ENCODE measurements at places on chromosomes 12 and 14. TPM values are rescaled to one million over a fixed set of nuclear protein-coding genes. Genes with fewer than 3 reads are reported as not detected.

MYF6 gene
- total RNA-seq = not detected

OR6C3 gene
- not detected for total RNA-seq

LRFN5 gene
- total RNA-seq = 0.49 TPM

REC8 gene
- 16.8 TPM for total RNA-seq

LALBA gene
- not detected for total RNA-seq

KRT75 gene
- not detected for total RNA-seq

TMEM253 gene
- 20.2 TPM for total RNA-seq

CD163L1 gene
- 33.5 TPM for total RNA-seq

UBR7 gene
- 22.2 TPM for total RNA-seq

ZFHX2 gene
- 0.92 TPM for total RNA-seq

KCNH3 gene
- 0.19 TPM for total RNA-seq

HOXC11 gene
- not detected for total RNA-seq

GRCh38 chr12:15049461-15050153 is 76.8 kb downstream of the PDE6H start:
- DNase-seq = no peak

DNA sequence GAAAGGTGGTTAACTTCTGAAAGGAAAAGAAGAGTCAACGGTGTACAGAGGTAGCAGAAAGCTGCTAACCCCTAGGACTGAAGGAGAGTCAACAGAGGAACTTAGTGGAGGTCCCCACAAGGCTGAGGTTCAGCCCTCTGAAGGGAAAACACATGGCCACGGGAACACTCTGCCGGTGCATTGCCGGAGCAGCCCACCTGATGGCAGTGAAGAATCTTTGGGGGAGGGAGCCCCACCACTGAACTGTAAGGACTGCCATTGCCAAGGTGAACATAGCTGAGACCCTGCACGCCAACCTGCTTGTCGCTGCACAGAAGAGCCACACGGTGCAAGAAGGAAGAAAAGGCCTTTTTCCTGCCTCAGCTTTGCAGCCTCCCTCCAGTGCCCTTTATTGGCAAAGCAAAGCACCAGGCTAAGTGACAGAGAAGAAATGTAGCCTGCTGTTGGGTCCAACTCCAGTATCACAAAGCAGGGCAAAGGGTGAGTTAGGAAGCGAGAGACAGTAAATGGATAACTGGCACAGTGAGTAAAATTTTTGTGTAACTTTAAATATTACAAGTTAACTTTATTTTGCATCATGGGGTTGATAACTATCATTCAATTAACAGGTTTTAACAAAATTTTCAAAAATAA is 76.9 kb downstream of the LIN52 start:
- DNase-seq = no peak

GRCh38 chr14:83975435-83975834 is 1554.5 kb upstream of the FLRT2 start:
- DNase-seq = no peak

DNA sequence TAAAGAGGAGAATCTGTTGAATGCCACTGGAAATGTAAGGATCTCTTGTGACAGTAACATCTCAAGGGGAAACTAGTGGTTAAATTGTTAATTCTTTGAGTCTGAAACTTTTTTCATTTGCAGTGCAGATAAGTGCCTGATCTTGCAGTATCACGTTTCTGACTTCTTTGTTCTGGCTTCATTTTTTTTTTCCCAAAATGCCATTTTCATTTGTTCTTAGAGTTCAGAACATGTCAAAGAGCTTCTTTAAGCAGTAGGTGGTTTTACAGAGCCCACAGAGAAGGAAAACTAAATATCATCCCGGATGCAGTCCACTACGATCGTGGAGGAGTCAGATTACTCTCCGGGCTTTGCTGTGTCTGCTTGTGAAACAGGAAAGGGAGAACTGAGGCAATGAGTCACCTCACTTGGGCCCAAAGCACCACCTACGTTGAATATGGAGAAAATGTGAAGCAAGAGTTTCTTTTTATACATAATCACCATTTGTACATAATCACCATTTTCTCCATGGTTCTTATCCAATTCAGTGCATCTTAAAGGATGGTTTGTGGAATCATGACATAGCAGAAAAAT is 43.9 kb downstream of the HMGA2 start:
- DNase-seq = no peak

DNA sequence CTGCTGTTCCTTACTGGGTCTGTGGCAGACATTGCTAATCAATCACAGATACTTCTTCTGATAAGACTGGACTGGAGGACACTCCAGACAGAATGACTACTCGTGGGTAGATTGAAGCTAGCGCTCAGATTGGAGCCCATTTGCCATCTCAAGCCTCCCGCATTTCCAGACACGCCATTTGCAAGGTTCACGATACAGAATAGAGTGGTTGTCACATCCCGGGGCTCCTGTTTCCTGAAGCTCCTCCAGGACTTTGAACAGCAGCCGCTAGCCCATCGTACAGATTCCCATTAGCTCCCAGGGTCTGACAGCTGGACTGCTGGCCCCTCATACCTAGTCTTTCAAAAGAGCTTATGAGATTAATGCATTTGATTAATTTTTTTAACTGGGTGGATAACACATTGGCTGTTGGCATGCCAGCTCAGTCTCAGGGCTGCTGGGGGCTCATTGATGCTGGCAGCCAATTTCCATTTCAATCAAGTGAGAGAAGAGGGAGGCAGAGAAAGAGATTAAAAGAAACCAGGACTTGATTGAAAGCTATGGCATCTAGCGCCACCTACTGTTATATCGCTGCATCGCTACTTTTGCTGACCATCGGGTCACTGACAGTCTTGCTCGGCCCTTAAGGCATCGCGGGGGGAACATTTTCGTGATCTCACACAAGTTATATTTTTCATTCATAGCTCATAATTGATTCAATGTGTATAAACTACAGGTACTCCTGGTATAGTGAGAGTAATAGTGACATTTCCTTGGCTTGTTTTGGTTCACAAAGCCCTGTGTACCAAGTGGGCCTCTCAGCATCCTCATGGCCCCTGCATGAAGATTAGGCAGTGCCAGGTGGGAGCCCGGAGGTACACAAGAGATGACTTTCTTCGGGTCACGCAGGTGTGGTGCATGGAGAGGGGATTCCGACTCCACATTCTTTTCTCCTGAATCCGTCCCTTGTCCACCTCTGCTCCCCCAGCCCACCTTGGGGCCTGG is 78.6 kb downstream of the CCDC60 start:
- peak; percentile 77 for DNase-seq

- no peak for DNase-seq
Observed at GRCh38 chr14:53461858-53462257, 308.7 kb upstream of the DDHD1 start.

GRCh38 chr14:73494593-73494992 is 3.9 kb downstream of the RIOX1 start:
- no peak for DNase-seq

DNA sequence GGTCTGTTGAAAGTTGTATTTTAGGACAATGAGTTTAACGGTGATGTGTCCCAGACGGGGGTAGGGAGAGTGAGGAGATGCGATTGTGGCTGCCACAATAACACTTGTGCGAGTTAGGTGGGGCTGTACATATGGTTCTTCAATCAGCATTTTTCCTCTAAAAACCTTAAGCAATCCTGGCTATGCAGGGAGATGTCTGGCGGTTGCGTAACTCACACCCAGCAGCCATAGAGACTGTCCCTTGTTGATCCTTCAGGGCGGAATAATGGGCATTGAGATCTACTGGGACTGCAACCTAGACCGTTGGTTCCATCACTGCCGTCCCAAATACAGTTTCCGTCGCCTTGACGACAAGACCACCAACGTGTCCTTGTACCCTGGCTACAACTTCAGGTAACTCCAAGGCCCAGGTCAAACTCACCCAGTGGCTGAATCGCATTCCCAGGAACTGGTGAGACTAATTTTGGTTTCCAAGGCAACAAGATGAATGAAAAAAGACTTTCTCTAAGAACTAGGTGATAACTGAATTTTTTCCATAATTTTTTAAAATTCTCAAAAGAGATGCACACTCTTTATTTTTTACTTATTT is 34.6 kb downstream of the P2RX7 start:
- DNase-seq = no peak

DNA sequence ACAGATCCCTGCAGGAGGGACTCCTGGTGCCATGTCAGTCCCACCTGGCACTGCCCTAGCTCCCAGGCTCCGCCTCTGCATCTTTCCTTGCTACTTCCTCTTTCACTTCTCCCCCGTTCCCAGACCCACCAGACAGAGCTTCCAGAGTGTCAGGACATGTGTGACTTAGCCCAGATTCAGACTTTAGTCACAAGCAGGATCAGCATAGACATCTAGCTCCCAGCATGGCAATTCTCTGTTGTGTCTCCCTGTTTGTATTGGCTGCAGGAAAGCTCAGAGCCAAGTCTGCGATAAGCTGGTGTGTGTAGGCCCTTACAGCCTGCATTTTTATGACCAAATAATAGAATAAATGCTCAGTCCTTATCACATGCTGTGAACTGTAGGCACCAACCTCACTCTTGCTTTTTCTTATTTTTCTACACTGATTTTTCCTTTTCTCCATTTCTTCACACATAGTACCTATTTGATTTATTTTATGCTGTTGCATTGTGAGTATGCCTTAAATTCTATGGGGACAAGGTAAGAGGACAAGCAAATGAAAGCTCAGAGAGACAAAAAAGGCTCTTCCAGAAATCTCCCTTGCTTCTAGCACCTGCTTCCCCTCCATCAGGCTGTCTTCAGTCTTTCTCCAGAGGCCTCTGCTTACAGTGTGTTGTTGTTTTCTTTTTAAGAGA is 5.9 kb downstream of the DHRS2 start:
- DNase-seq = peak; percentile 42

GRCh38 chr12:115916910-115917668 is 360.4 kb downstream of the MED13L start:
- peak; percentile 85 for DNase-seq

DNA sequence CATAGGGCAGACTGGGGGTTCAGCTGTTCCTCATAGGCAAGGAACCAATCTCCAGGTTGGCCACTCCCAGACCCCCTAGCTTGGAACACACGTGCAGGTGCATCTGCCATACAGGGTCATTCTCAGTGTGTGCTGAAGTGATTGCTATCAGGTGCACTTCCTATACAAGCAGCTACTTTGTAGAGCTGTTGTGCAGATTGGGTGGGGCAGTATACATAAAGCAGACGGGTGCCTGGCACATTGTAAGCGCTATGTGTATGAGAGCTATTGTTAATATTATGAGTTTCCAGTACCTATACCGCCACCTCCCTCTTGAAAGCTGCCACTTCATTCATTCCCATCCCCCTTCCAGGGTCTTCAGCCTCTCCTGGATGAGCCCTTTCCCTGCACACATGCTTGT is 17.3 kb downstream of the IRF2BPL start:
- DNase-seq = no peak

- DNase-seq = no peak
Observed at GRCh38 chr12:100216337-100216736, 15.7 kb downstream of the ACTR6 start.

GRCh38 chr14:92122761-92123160 is 992 bp downstream of the CPSF2 start:
- no peak for DNase-seq

GRCh38 chr12:64679487-64680001 is 69.2 kb downstream of the RASSF3 start:
- peak; percentile 74 for DNase-seq

DNA sequence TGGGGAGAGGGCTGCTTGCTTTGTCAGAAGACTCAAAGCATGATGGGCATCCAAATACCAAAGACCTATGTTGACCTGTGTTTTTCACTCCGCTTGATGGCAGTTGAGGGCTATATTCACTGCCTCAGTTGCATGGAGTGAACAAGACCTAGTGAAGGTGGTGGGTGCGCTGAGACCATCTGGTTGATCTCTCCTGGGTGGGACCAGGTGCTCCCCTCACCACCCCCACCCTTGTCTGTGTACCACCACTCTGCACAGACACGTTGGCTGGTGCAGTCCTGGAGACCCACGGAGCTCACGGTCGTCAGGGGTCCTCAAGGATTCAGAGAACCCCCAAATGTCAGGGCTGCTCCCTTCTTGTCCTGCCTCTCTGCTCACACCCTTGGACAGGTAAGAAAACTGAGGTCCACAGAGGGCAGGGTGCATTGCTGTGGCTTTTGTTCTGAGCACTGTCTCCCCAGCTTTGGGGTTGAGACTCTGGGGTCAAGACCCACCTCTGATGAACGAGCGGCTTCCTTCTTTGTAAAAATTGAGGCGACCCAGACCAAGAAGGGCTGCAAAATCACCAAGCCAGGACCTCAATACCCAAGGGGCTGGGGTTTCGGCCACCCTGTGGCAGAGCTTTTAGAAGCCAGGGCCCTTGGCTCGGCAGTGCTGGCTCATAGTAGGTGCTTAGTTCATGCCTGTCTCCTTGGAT is 166.3 kb upstream of the RTL1 start:
- no peak for DNase-seq

GRCh38 chr12:51254536-51254935 is 15.7 kb downstream of the SMAGP start:
- DNase-seq = no peak

DNA sequence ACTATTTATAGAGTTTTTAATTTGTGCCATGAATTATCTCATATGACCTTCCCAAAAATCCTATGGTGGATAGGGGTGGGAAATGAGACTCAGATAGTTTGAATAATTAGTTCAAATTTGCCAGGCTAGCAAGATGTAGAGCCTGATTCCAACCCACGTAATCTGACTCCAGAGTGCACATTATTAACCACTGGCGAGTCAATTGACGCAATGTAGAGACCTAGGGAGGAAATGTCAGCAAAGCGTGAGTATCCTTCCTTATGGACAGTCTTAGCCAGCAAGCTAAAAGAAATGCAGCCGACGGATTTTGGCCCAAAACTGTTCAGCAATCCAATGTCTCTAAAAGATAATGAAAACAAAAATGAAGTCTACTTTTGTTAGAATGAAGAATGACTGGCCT is 193.3 kb upstream of the KRR1 start:
- no peak for DNase-seq

DNA sequence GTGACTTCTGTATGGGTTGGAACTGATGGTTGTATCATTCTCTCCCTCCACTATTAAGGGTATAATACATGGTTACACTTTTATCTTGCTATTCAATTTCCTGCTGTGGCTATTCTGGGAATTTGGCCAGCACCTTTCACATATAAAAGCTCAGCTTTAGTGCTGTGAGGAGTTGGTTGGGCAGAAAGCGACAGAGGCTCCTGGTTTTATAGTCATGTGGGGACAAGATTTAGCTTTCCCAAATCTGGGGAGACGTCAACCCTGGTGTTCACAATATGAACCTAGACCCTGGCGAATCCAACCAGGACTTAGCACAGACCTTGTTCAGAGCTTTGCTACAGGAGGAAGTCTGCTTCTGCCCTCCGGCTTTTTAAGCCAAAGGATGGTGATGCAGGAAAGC is 36.5 kb downstream of the FOS start:
- no peak for DNase-seq

DNA sequence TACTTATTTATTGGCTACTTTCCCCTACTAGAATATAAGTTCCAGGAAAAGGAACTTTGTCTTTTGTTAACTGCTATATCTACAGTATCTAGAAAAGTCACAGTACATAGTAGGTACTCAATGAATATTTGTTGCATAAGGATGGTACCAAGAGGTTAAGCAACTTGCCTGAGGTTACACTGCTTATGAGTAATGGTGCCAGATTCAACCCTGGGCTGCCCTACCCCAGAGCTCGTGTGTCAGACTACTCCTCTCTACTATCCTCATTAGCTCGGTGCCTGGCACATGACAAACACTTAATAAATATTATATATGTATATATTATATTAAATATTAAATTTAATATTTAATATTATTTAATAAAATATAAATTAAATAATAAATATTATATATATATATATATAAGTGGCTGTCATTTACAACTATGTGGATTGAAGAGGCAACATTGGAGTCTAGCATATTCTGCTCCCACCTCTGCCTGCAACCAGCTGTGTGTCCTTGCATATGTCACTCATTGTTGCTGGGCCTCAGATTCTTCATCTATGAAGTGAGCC is 25.4 kb downstream of the UTP20 start:
- no peak for DNase-seq

- DNase-seq = no peak
Observed at GRCh38 chr12:93135286-93136239, 206.5 kb upstream of the EEA1 start.
